ENCODE measurements at places on chromosomes 7 and 10.

- DNase-seq: no peak
These were observed 710 bp downstream of the RNLS start for GRCh38 chr10:88582411-88582805.

DNA sequence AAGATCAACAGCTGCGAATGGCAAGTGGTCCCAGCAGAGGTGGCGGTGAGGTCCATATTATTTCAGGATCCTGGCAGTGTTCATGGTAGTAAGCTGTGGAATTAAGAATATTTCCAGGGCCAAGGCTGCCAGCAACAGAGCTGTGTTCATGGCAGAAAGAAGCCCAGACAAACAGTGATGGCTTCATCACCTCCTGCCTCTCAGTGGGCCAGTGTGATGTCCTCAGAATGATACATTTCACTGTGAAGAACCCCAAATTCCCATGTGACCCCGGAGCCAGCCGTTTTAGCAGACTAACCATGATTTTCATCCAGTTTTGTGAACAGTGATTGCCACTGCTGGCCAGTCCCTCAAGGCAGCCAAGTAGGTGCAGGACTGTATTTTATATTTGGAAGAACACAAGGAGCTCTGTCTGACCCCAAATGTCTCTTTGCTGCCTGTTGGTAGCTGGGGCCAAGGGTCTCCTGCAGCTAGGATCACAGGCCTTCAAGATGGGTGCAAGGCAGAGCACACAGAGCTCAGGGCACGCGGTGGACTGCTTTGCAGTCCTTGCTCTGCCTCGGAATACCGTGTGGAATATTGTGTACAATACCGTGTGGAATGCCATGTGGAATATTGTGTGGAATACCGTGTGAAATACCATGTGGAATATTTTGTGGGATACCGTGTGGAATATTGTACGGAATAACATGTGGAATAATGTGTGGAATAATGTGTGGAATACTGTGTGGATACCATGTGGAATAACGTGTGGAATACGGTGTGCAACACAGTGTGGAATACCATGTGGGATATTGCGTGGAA, 132.3 kb upstream of the CHST15 start:
- no peak for DNase-seq

GRCh38 chr7:112173568-112173905, 32.7 kb downstream of the DOCK4 start:
- DNase-seq: no peak

- DNase-seq: no peak
These were observed 218.9 kb downstream of the KIAA1217 start for GRCh38 chr10:24427678-24428409.

DNA sequence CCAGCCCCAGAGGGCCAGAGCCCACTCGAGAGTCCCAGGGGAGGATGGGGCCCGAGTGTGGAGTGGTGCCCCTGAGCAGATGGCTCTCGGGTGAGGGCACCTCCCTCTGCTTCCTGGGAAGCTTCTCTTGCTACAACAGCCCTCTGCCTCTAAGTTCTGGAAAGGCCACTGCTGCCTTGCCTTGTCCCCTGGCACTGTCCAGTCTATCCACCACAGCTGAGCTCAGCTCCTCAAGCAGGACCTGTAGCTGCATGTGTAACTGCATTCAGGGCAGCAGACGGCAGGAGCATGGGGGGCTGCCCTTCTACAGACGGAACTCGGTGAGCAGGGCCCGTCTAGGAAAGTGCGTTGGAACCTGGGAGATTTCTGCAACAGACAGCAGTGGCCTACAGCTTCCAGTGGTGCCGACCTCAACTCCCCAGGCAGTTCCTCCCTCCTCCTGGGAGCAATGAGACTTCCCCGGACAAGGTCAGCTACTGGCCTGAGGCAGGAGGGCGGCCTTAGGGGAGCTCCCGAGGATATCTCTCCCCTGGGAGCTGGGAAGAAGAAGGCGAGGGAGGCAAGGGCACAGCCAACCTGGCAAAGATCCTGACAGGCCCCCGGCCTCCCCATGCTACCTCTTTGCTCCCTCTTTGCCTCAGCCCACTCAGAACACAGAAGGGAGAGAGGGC, 88.5 kb downstream of the DLG5 start:
- no peak for DNase-seq

- peak; percentile 18 for DNase-seq
These were observed 87.9 kb upstream of the KLF14 start for GRCh38 chr7:130821864-130822263.

DNA sequence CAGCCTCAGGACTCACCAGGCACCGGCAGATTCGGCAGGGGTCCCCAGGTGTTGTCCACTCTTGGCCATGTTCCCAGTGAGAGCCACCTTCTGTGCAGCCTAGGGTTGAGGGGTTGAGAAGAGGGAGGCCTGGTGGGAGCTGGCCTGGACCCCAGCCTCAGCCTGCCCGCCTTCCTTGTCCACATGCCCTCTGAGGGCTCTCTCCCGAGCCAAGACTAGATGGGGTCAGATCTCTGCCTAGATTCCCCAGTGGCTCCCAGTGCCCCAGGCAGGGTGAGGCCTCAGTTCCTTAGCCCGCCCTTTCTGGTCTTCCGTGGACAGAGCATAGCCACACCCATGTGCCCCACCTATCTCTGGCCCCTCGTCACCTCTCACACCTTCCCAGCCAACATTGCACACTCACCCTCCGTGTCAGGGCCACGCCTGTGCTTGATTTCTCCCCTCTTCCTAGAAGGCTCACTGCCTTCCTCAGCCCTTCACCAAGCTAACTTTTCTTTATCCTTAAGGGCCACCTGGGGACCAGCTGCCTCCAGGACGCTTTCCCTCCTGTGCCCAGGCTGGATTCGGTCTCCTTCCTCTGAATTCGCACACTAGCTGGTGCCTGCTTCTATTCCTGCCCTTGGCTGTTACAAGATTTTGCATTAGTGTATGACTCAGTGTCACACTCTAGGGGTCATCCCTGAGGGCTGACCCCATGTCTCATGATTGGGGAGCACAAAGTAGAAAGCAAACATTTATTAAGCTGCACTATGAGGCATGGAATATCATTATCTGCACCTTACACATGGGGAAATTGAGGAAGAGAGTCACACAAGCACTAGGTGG, 7.5 kb downstream of the KCP start:
- no peak for DNase-seq

DNA sequence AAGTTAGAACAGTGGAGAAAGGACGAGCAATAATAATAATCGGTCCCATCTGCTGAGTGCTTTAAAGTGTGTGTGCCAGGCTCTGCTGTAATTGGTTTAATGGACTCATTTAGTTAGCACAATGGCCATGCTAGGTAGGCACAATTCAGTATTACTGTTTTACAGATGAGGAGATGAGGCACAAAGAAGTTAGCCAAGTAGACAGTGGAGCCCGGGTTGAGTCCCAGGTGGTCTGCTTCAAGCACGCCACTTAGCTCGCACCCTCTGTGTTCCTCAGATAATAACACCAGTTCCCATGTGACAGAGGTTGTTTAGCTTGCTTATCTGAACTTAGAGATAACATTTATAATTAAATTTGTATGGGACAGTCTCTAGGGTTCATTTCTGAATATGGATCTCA, 101.6 kb upstream of the GJD4 start:
- no peak for DNase-seq

GRCh38 chr7:13538669-13539068, 450.8 kb downstream of the ETV1 start:
- peak; percentile 7 for DNase-seq

DNA sequence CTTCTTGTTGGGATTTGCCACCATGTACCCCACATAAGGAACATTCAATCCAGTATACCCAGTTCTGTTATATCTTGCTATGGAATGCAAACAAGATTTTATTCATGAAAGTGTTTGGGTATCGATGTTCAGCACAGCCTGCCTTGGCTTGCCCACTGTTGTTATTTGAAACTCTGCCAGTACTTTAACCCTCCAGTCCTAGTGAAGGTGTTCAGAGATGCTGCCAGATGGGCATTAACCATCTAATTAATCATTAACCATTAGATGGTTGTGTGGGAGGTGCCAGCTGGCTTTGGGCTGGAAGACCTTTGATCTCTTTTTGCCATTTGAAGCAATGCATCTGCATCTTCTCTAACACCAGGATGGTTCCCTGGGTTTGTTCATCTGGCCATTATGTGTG, 363.0 kb downstream of the SH2D4B start:
- DNase-seq: no peak

DNA sequence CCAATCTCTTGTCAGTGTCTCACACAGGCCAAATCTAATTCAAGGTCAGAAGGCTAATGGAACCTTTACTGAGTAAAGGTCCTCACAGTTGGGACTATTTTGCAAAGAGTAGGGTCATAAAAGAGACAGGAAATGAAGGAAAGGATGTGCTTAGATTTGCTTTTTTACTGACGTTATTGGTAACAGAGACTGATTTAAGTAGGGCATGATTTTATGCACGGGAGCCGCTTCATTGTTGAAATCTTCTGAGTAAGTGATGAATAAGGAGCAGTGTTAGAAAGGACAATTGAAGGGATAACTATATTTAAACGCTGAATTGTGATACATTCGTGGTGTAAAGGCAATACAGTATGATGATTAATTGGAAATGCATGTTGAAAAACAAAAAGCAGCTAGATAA, 261.5 kb downstream of the MALRD1 start:
- peak; percentile 17 for DNase-seq

- no peak for DNase-seq
These were observed 48.9 kb downstream of the DLG5 start for GRCh38 chr10:77877441-77878344.

GRCh38 chr10:59635502-59636290, 74.0 kb downstream of the SLC16A9 start:
- peak; percentile 22 for DNase-seq

DNA sequence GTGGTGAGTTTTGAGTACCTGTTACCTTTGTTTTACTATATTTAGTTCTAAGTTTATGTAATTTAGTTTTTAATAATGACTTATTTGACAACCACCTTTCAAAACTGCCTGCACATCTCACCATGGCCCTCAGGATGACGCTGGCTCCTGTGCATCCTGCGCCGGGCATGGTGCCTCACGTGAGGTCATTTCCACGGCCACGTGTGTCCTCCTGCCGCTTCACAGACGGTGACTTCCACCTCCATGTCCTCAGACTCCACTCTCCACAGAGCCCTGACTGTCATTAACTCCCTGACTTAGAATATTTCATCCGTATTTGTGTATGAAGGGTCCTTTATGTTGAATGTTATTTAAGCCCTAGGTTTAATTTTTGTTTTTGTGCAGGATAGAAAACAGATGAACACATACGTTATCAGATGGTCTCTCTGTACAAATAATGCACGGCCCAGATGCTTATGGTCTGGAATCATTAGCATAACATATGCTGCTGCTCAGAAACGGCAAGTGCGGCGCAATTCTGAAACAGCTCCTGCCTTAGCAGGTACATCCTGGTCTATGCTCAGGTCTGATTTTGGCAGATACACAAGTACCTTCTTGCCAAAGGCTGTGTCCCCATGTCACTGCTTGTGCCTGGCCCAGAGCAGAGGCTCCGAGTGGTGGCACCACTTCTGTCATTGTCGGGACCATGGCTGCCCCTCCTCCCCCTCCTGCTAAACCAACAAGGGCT, 155.8 kb downstream of the WDR37 start:
- no peak for DNase-seq

- DNase-seq: peak; percentile 67
These were observed 64.8 kb downstream of the CD36 start for GRCh38 chr7:80703272-80703671.

DNA sequence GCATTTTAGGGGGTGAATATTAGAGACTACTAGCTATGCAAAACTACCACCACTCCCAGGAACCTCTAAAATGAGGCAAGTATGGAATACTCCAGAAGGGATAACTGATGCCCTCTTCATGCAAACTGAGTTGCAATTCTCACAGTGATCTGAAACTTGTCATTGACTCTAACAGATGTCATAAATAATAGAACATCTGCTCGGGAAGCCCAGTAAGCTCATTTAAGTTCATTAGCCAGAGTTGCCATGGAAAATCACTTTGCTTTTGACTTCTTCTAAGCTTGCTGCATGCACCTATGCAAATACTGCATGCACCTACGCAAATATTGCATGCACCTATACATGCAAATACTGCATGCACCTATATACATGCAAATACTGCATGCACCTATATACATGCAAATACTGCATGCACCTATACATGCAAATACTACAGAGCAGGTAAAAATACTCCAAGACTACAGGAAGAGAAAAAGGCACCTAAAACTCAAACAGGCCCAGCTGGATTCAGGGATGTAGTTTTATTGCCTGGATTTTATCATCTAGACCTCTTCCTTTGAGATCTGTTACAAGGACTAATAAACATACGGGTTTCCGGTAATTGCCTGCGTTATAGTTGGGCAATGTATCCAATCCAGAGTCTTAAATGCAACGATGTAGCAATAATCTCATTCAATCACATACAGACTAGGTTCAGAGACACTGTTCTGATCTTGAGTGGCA, 1061.1 kb upstream of the AUTS2 start:
- DNase-seq: no peak

GRCh38 chr10:22326145-22326702, 5.3 kb downstream of the BMI1 start:
- DNase-seq: peak; percentile 39

GRCh38 chr7:44052771-44053365, 8.4 kb downstream of the DBNL start:
- DNase-seq: no peak

- DNase-seq: peak; percentile 16
These were observed 48.4 kb downstream of the FRMD4A start for GRCh38 chr10:14282276-14282675.

- DNase-seq: no peak
These were observed 100.1 kb upstream of the GLCCI1 start for GRCh38 chr7:7868572-7868899.

DNA sequence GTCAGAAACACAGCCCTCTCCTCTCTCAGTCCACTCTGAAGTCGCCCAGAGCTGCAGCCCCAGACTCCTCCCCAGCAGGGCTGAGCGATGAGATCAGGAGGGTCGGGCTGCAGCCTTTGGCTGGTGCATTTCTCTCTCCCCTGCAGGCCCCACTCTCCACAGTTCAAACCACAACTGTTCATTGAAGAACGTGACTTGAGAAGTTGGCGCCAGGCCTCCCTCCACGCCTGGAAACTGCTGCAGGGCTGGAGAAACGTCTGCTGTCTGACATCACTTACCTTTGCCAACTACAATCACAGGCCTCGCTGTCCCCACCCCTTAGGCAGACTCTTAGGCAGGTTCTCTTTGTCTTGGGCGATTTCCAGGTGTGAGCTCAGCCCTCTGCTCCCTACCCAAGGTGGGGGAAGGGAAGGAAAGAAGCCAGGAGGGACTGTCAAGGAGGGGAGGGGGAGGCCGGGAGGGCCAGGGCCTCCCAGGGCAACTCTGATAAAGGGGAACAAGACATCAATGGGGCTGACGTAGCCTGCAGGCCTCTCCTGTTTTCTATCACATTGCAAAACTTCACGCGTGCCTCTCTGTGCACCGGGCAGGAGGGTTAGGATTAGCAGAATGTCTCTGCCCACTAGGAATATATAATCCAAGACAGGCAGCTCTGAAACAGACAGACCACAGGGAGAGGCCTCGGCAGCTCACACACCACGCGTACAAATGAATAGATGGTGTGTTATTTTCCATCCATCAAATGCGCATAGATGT, 32.7 kb downstream of the CALML5 start:
- DNase-seq: peak; percentile 90

All from fibroblast of skin of right biceps (primary cell).